ENCODE measurements at places on chromosomes 1 and 21.

DNA sequence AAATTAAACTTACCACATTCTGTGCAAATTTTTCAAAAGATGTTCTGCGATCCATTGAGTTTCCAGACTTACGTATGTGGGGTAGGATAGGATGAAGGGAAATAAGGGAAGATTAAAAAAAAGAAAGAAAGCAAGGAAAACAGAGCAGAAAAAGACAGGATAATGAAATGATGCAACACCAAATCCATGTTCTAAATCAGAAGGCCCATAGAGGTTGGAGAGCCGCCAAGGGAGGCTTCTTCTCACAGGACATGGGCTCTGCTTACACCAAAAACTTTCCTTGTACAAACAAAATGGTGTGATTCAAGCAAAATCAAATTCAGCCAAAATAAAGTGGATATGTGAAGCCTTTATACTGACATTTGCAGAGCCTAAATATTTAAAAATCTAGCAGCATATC, 189.5 kb upstream of the GREM2 start:
- no peak for ATAC-seq

GRCh38 chr21:18614303-18614702, 210.7 kb upstream of the TMPRSS15 start:
- no peak for ATAC-seq

- ATAC-seq = peak; percentile 54
These were observed 105.3 kb downstream of the DISP1 start for GRCh38 chr1:222920169-222920568.

DNA sequence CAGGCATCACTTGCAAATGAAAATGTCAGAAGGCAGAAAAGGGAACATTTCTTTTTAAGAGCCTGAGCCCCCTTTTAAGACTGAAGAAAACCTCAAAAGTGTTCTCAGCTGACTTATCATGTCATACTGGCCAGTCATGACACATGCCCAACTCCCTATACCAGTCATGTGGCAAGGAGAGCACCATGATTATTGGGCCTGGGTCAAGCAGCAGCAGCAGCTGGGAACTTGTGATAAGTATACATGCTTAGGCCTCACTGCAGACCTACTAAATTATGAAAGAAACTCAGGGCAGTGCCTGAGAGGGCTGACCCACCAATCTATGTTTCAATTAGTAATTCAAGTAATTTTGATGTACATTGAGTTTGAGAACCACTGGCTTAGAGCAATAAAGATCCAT, 8.6 kb downstream of the RO60 start:
- ATAC-seq = no peak

- no peak for ATAC-seq
These were observed 59.5 kb downstream of the KCNK1 start for GRCh38 chr1:233673261-233673946.

Measured in SK-N-SH treated with all-trans-retinoic acid at 6 μM for 48 hours (cell line).